HS-5 (cell line): ENCODE measurements at places on chromosomes 12 and 14.

GRCh38 chr14:104460791-104461651 is 118.5 kb upstream of the C14orf180 start:
- DNase-seq = no peak

DNA sequence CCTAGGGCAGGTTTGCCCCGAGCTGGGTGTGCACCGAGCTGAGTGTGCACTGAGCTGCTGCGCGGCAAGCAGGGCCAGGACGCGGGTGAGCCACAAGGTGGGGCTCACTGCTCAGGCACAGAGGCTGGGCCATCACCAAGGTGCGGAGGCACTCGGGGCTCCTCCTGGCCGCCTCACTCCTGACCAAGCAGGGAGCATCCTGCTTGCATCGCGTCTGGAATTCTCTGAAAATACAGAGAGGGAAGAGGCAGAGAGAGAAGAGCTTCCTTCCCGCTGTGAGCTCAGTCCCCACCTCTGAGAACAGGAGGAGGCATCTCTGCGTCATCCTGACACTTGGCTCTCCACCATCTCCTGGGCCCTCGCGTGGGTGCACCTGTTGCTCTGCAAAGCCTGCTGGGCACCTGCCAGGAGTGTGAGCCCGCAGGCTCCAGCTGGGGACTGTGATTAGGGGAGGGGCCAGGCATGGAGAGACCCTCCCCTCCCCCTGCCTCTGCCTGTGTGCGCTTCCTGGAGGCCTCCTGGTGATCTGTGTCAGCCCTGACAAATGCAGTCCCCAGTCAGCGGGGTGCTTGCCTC is 116.3 kb downstream of the GLT1D1 start:
- no peak for DNase-seq

GRCh38 chr12:46362895-46363581 is 9.5 kb downstream of the SLC38A2 start:
- no peak for DNase-seq

GRCh38 chr12:84912198-84913128 is at the start of gene SLC6A15:
Gene SLC6A15, minus strand, starts transcription at chr12:84912799. Its CDS starts 20,679 bp downstream, at chr12:84892120.
- peak; percentile 60 for DNase-seq

- DNase-seq = peak; percentile 10
These were observed 22.6 kb upstream of the SLC15A5 start for GRCh38 chr12:16300122-16300521.

GRCh38 chr12:114670291-114670980 is 13.5 kb downstream of the TBX3 start:
- DNase-seq = no peak

DNA sequence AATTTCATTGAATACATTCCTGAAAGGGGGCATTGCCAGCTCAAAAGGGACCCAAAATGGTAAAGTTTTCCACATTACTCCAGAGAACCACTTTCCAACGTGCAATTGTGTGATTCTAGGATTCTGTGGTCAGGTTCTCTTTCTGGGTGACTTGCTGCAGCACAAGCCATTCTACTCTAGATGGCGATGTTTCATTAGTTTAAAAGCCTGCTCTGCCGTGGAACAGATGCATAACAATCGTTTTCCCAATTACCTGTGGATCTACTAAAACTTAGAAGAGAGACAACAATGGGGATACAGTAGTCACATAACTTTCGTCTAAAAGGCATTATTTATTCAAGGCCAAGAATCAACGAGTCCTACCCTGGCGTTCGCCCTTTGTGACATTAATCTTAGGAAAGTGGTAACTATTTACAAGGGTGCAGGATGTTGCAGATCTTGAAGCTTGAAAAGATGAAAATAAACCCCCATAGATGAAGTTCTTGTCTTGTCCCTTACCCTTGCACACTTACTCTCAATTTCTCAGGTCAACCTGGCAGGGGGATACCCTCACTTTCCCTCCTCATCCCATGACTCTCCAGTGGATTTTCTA is 400.9 kb downstream of the SNAPC1 start:
- DNase-seq = no peak

DNA sequence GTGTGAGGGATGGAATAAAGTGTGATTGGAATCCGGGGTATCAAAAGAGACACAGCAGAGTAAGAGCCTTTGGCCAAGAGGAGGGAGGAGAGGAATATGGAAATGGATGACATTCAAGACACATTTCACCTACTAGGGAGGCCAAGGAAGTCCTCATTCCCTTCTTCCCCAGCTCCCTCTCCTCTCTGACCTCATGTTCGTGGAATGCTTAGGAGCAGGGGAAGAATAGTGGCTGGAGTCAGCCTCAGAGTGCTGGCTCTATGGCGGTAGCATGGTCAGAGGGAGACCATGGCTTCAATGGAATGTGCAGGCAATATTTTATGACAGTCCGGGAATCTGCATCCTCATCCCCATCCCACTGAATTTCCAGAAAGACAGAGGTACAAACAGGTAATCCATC is 196.6 kb downstream of the EGLN3 start:
- DNase-seq = no peak

DNA sequence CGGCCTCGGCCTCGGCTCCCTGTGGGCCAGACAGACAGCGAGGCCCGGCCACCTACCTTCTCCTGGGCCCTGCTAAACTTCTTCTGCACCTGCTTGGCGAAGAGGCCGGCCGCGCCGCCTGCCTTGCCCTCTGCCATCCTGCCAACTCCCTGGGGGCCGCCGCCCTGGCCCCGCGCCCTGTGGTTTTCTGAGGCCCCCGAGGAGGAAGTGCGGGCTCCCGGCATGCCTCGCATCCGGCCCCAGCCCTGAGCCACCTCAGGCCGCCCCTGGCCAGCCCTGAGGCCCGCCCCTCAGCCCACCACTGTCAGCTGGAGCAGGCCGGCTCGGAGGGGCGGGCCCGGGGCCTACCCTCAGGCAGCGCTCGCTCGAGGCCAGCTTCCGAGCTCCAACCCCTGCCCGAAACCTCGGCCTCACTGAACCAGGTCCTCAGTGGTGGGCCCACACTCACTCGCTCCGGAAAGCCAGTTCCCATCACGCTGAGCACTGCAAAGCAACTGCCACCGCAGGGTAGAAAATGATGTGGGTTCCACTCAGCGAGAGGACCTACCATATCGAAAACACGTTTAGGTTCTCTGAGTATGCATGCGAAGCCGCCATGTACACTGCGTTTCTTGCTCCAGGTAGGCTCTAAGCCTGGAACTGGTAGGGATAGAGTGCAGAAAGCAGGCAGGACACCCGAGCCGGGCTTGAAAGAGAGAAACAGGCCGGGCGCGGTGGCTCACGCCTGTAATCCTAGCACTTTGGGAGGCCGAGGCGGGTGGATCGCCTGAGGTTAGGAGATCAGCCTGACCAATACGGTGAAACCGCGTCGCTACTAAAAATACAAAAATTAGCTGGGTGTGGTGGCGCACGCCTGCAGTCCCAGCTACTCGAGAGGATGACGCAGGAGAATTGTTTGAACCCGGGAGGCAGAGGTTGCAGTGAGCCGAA is at the start of gene BIN2:
TSS of gene BIN2 (minus strand) at position 209 of the 930 bp plus-strand sequence. CDS start at position 137, 72 bp downstream.
- no peak for DNase-seq

DNA sequence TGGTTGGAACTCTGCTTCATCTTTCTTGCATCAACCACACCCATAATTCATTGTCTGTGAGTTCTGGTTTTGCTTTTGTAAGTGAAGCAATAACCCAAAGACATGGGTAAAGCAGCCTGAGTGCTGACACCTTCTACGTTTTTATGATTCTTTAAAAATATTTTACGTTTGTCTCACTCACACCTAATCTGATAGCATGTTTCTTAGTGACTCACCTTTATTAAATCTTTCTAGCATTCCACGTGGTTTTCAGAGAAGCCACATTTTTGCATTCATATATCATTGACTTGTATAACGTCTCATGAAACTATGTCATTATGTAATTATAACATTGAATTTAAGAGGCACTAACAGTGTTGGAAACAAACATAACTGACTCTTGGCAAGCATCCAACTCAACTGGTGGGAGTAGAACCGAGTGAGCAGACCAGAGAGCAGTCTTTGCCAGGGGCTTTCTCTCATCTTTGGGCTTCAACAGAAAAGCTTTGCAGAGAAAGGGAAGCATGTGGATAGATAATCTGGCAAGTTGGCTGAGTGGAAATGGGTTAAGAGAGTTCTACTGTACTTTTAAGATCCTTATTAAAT is 118.8 kb downstream of the TPH2 start:
- peak; percentile 49 for DNase-seq

DNA sequence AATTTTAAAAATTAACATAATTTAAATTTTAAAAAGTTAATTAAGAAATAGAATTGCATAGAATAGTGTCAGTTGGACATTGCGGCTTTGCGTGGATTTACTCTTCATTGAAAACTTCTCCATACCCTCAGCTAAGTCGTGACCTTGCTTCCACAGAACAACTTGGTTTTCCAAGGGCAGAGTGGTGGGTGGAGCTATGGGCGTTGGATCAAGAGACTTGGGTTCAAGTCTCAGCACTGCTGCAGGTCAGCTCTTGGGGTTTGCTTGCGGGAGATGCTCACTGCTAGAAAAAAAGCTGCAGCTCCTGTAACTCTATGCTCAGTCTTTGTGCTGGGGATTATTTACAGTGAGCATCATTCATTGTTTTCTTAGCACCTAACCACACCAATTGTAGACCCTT is 133.7 kb downstream of the PRIMA1 start:
- DNase-seq = no peak

- DNase-seq = no peak
These were observed 322.4 kb upstream of the CLEC14A start for GRCh38 chr14:38578278-38578681.

DNA sequence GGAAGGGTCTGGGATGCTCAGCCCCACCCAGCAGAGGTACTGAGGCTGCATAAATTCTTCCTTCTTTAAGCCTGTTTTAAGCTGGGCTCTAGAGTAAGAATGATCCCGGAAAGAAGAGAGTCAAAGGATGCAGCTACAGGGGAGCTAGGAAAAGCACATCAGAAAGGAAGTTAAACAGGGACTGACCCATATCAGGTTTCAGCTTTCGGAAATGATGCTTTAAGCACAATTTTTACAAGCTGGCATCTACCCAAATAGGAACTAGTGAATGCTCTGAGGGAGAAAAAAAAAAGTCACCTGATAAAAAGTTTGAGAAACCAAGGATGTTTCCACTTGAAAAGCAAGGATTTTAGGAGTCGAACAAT is 22.0 kb downstream of the TSPAN8 start:
- no peak for DNase-seq

- no peak for DNase-seq
These were observed 108.9 kb downstream of the ADCK1 start for GRCh38 chr14:77908847-77909246.

GRCh38 chr12:615620-616019 is 47.6 kb downstream of the NINJ2 start:
- DNase-seq = no peak

GRCh38 chr14:85580536-85581140 is 50.7 kb downstream of the FLRT2 start:
- no peak for DNase-seq

GRCh38 chr12:110916295-110916875 is 4.0 kb downstream of the MYL2 start:
- no peak for DNase-seq

DNA sequence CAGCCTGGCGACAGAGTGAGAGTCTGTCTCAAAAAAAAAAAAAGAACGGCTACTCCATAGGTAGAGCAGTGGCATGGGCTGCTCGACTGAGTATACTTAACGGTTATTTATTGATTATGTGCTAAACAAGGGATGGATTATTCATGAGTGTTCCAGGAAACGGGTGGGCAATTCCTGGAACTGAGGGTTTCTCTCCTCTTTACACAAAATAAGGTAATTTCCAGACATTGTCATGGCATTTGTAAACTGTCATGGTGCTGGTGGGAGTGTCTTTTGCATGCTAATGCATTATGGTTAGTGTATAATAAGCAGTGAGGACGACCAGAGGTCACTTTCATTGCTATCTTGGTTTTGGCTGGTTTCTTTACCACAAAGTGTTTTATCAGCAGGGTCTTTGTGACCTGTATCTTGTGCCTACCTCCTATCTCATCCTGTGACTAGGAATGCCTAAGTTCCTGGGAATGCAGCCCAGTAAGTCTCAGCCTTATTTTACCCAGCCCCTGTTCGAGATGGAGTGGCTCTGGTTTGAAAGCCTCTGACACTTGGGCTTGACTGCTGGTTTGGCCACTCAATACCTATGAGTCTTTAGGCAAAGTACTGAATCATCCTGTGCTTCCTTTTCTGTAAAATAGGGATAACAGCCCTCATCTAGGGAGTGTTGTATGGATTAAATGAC is 3.2 kb downstream of the DGLUCY start:
- DNase-seq = no peak

GRCh38 chr14:61512026-61512834 is 183.1 kb upstream of the HIF1A start:
- DNase-seq = no peak

GRCh38 chr12:5000658-5001385 is 42.9 kb upstream of the KCNA5 start:
- DNase-seq = no peak

- DNase-seq = no peak
These were observed 270.8 kb upstream of the RGS6 start for GRCh38 chr14:71661441-71661840.

DNA sequence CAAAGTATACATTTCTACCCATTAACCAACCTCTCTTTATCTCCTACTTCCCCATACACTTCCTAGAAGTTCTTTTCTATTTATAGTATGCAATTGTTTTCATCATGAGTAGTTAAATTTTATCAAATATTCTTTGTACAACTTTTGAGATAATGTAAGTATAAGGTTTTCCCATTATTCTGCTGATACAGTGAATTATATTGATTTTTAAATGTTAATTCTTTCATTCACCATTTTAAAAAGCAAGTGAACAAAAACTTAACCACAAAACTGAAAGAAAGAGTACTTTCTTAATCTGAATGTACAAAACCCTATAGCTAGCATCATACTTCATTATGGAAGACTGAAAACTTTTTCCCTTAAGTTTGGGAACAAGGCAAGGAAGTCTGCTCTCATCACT is 9.5 kb upstream of the SLCO1B3 start:
- DNase-seq = no peak

DNA sequence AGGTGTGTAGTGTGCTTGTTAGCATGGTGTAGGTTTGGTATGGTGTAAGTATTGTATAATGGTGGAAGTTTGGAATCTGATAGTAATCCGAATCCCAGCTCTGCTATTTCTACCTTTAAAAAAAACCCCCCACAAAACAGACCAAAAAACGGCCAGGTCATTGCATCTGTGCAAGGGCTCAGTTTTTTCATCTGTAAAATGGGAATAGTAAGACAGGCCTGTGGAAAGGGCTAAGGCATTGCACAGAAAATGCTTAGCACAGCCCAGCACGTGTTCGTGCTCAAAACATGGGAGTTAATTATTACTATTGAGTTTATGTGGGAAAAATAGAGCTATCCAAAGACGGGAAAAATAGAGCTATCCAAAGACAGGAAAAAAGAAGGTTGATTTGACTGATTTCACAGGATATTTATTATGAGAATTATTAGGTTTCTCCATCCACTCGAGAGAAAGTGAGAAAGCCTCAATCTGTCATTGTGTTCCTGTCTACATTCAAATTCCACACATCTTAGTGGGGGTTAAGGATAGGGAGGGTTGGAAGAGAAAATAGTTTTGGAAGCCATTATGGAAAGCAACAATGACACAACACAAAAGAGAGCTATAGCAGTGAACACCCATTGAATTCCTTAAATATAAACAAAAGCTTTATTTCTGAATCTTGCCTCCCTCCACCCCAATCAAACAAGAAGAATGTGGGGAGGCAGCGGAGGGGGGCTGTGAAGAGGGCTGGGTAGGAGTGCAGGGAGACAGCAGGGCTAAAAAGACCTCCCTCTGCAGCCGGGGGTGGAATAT is 126.8 kb upstream of the MAX start:
- DNase-seq = no peak
